ENCODE measurements at places on chromosomes 4 and X.

- no peak for DNase-seq
These were observed 4.4 kb downstream of the CCDC110 start for GRCh38 chr4:185467101-185467500.

- no peak for DNase-seq
These were observed 17.8 kb upstream of the EDNRA start for GRCh38 chr4:147463065-147463464.

DNA sequence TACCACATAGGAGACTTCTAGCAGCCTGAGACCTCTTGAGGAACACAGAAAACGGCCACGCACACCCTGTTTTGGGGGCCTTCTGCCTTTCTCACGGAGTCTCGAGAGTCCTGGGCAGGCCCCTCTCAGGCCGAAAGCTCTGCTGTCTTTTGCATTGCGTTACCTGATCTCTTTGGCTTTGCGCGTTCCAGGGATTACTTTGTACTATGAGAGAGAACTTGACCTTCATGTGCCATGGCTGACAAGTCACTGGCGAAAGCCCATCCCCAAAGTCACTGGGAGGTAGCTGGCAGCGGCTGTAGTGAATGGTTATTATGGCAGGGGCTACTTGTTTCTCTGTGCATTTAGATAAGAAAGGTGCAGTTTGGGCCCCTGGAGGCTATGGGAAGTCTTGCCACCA is 8.0 kb upstream of the NAT8L start:
- no peak for DNase-seq

- peak; percentile 34 for DNase-seq
These were observed 99.2 kb downstream of the PSAPL1 start for GRCh38 chr4:7335344-7336066.

DNA sequence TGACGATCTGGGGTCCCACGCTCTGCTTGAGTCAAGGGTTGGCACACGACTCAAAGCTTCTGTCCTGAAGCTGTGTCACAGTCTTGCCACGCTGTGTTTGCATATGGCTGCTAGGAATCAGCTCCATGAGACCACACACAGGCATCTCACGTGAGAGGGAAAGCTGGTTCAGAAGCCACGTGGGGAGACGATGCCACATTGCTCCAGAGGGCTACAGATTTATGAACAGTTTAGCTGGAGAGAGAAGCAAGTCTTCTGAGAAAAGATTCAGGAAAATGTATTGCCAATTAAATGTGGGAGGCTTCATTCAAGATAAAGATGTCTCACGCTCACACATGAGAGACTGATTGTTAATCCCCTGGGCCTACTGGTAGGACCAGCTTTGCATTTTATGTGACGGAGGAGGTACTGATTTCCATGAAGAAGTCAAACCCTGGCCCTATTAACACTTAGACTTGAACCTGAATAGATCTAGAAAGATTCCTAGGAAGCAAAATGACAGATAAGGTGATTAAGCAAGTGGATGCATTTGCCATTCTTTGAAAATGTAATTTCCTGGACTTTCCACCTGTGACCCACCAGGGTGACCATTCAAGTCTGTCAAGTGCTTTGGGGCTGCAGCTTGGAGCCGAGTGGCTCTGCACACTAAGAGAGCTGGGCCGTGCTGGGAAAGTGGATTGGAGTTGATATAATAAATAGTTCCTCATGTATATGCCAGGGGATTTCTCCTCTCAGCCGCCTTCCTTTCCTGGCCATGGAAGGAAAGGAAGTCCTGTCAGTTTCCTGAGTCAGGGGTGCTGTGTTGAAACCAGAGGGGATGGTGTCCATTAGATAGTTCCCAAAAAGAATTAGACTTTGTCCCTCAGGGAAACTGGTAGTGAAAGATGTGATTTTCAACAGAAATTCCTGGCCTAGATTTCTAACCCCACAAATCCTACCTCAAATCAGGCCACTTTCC is 29.0 kb downstream of the ENPP6 start:
- no peak for DNase-seq

- no peak for DNase-seq
These were observed 271.9 kb upstream of the GATB start for GRCh38 chr4:152032722-152033131.

- DNase-seq = no peak
These were observed 61.9 kb upstream of the LAS1L start for GRCh38 chrX:65596270-65597034.

GRCh38 chr4:22103768-22104167 is 155.2 kb upstream of the KCNIP4 start:
- no peak for DNase-seq

GRCh38 chr4:172978848-172979247 is 189.8 kb upstream of the GALNT7 start:
- DNase-seq = peak; percentile 77
